Vagina (tissue), 2 donors: ENCODE measurements at places on chromosomes 6 and 20.

- DNase-seq = no peak
Observed at GRCh38 chr20:19947611-19948264, 69.4 kb upstream of the NAA20 start.

DNA sequence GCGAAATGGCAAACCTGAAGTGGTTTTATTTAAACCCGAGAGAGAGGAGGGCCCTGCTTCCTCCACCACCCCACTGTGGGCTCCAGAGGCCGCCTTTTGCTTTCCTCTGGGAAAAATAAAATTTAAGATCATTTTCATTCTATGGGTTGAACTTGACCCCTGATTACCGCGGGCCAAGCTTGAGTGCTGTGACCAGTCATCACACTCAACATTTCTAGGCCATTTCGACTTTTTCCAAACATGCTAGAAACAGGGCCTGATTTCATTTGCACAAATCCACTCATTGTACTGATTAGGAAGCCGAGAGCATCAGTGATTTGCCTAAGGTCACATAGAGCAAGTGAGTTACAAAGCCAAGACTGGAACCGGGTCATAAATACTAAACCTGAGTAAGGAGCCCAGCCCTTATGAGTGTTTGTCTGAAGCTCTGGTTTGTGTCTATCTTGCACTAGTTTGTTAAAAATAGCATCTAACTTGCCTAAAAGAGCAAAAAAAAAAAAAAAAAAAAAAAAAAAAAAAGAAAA is 179.7 kb downstream of the DLL1 start:
- DNase-seq = no peak

- no peak for DNase-seq
Observed at GRCh38 chr6:152022303-152022702, 214.8 kb downstream of the ESR1 start.

- DNase-seq = no peak
Observed at GRCh38 chr20:16187956-16188616, 385.2 kb downstream of the KIF16B start.

GRCh38 chr20:31527266-31527665 is 13.0 kb downstream of the HM13 start:
- no peak for DNase-seq

- DNase-seq = no peak
Observed at GRCh38 chr20:6026051-6026450, 27.8 kb downstream of the LRRN4 start.

- DNase-seq = no peak
Observed at GRCh38 chr6:90222724-90223198, 73.9 kb downstream of the BACH2 start.

DNA sequence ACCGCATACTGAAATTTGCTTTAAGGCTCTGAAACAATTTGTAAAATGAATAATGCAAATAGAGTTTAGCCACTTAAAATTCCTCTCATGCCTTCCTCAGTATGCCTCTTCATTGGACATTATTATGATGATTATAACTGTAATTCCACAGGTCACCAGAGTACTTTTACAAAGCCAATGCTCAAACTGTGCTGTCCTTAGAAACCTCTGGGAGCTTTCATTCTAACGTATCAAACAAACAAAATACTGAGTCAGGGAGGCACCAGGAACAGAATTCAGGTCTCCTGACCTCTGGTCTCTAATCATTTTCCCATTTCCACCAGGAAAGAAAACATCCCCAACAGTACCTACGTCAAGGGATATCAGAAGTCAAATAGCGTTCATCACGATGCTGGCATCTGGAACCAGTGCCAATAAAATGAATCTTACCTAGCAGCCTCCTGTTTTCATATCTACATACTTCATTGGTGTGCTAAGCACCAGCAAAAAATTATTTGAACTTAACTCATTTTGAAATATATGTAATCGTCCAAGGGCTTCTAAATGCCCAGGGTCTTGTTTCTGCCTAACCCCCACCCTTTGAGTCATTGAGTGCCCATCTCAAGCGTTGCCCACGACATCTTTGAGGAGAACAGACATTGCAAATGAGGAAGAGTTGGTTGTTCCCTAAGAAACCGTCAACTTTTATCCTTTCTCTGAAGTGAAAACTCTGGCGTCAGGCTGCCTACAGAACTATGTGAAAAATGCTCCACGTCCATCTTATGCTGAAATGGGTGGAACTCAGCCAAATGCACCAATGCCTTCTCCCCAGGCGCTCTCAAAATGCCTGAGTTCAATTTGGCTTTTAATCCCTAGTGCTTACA is 37.9 kb downstream of the NEDD9 start:
- DNase-seq = no peak

GRCh38 chr6:73299151-73299971 is 36.4 kb upstream of the KHDC1 start:
- no peak for DNase-seq

DNA sequence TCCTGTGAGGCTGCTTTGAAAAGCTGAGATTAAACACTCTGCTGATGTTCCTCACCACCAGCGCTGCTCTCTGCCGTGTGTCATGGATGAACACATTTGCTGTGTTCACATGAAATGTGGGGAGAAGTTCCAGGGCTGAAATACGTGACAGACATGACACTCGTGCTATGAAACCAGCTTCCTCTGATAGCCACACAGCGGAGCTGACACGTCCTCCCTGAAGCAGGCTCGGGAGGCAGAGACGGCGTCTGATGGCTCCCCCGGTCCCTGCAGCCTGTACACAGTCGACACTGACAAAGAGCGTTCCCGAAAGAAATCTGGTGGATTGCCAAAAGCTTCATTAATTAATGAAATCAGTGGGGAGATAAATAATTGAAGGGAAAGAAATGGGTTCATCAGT is 17.5 kb downstream of the AGPAT4 start:
- DNase-seq = no peak

DNA sequence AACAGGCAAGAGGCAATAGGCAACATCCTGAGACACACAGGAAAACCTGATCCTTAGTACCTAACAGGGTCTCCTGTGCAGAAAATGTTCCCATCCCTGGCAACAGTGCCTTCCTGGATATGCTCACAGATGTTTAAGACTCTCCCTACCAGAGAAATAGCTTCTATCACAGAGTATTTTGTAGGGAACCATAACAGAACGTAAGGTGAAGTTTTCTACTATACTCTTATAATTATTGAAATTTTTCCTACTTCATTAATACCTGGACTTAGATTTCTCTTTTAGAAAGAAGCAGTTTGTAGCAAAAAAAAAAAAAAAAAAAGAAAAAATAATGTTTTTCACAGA is 33.5 kb upstream of the LGSN start:
- DNase-seq = no peak

DNA sequence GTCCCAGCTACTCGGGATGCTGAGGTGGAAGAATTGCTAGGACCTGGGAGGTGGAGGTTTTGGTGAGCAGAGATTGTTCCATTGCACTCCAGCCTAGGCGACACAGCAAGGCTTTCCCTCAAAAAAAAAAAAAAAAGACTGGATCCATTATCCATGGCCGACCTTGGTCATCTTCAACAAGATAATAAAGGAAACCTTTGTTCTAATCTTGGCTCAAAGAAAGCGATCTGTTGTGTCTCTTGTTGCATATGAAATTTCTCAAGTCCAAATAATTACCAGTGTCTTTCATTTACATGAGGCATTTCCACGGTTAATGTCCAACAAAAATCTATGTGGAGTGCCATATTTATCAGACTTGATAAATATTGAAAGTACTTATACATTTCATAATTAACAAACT is 23.7 kb upstream of the KIF16B start:
- no peak for DNase-seq

- DNase-seq = no peak
Observed at GRCh38 chr6:56357616-56358373, 110.4 kb upstream of the COL21A1 start.

DNA sequence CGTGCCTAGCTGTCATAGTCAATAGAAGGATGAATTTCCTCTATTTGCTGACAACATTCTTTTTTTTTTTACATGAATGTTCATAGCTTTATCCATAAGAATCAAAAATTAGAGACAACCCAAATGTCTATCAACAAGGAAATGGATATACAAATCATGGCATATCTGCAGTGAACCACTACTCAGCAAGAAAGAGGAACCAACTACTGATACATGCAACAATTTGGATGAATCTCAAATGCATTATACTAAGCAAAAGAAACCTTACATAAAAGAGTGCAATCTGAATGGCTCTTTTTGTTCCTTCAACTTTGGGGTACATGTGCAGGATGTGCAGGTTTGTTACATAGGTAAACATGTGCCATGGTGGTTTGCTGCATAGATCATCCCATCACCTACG is 17.7 kb upstream of the MCM9 start:
- no peak for DNase-seq

DNA sequence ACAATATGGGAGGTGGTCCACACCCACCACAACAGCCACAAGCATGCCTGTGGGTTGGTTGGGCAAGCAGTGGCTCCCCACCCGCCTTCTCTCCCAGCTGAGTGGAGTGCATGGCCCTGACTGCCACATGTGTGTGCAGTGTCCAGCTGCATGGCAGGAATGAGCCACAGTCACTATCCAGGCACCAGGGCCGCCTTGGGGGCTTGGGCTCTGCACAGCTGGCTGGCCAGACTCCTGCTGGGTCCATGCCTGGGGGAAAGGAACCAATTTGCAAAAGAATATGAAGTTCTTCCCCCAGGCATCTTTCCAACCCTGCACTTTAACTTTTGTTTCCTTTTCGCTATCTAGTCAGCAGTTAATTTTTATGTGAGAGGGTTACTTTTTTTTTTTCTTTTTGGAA is 11.6 kb upstream of the ASCC3 start:
- no peak for DNase-seq

DNA sequence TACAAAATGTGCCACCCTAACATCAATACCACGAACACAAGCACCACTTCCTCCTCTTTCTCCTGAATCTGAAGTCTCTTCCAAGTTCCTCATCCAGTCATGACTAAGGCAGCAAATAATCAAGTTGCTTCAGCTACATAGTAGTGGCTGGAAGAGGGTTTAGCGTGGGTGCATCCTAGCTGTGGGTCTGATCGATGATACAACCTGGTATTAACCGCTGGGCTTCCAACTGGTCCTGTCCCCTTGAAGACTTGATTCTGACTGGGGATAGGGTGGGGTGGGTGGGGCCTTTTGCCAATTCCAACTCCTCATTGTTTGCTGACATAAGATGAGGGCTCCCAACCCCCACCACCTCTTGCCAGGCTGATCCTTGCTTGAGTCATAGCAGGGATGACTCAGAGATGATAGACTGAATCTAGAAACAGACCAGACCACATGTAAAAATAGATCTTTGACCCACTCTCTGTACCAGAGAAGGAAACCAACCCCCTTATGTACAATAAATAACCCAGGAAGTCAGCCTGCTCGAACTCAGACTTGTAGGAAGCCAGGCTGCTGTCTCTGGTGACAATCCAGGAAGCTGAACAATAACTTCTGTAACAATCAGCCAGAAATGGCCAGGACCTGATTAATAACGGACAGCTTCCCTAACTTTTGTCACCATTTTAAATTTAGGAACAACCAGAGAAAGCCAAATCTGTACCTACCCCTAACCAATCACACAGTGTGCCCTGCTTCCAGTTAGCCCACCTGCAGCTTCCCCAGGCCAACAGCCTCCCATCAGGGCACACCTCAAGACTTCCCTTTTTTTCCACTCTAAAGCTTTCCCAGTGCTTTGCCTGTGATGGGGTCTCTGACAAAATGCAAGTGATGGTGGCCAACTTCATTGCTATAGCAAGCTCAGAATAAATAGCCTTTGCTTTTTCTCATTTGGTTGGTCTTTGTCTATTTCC is 68.9 kb upstream of the FAM184A start:
- no peak for DNase-seq
